Astrocyte of the spinal cord (primary cell): ENCODE measurements at places on chromosomes 16 and 17.

- peak; percentile 74 for DNase-seq
Observed at GRCh38 chr16:84810518-84811273, 9.1 kb upstream of the CRISPLD2 start.

DNA sequence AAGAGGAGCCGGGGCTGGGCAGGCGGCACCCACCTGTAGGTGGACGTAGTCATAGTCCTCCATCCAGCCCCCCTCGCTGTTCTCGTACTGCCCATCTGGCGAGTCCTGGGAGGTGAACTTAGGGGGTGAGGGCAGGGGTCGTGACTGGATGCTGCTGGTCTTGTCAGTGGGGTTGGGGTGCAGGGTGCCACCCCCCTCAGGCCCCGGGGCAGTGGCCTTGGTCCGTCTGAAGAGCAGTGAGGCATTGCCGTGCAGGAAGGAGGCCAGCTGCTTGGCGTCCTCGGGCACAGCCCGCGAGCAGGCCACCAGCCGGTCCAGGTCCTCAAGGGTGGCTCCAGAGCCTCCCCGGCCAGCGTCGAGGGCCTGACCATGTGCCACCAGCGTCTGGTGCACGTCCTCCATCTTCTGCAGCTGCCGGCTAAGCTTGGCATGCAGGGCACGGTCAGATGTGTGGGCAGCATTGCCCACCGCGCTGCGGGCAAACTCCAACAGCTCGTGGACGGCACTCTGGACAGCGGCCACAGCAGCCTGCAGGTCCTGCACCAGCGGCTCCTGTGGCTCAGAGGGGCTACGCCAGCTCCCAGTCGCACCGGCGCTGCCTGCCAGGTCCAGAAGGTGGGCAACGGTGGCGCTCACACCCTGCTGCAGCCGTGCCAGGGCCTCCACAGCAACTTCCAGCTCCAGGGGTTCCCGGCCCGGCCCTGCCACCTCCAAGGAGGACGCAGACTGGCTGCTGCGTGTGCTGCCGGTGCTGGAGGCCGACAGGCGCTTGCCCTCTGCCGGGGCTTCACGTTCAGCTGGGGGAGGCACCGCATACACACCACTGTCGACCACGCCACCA lies 16.3 kb downstream of the CTRB1 start:
- DNase-seq = no peak

GRCh38 chr16:20393801-20394577 lies 10.5 kb downstream of the PDILT start:
- no peak for DNase-seq

GRCh38 chr17:56809106-56809819 lies 24.5 kb downstream of the C17orf67 start:
- DNase-seq = no peak

- DNase-seq = peak; percentile 96
Observed at GRCh38 chr17:2399572-2400473, 1.0 kb downstream of the MNT start.
